ENCODE measurements at places on chromosomes 7 and 10.
A peak's percentile ranks its signal among the peaks of the same experiment; 100 is the strongest.

GRCh38 chr10:84179059-84179710 lies 5.6 kb downstream of the GPR15LG start:
- peak; percentile 69 for DNase-seq

DNA sequence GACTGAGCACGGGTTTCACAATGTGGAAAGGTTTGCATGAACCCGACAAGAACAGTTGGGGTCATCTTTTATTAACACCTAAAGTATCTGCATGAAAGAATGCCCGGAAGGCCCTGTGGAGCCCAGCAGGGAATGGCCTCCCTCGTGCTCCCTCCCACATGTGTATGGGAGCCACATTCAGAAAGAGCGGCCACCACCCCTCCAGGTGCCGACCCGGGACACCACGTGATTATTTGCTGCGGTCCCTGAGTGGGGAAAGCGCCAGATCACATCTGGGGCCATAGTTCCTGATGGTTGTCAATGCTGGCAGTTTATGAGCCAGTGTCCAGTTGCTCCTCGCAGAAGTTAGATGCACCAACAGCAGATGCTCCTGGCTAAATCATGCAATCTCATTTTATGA lies 571.4 kb downstream of the TCERG1L start:
- no peak for DNase-seq

DNA sequence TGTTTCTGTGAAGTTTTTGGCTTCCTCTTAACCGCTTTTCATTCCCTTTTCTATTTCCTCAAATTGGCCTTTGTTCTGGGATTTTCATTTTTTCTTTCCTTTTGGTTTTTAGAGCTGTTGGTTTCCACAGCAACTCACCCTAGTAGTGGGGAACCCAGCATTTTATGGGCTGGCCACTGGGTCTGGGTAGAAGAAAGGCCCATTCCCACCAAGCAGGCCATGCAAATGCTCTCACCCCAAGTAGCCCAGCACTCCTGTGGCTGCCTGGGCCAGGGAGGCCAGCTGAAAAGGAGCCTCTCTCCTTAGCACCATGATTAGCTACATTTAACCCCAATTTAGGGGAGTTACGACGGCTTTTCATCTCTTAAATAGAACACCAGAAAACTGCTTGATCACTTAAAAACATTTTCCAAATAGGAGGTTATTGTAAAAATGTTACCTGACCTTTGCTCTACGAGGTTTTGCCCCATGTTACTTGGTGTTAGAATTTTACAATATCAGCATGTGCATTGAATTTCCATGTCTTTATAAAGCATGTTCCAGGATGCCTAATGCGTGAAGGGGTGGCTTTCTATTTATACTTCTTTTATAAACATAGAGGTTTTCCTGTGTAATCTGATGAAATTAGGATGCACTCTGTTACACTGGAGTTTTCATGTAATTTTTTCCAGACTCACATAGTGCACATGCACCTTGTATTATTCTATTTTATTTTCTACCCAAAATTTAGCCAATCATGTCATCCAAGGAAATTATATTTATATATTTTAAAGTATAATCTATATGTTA lies 75.4 kb downstream of the FAM171A1 start:
- DNase-seq: no peak

DNA sequence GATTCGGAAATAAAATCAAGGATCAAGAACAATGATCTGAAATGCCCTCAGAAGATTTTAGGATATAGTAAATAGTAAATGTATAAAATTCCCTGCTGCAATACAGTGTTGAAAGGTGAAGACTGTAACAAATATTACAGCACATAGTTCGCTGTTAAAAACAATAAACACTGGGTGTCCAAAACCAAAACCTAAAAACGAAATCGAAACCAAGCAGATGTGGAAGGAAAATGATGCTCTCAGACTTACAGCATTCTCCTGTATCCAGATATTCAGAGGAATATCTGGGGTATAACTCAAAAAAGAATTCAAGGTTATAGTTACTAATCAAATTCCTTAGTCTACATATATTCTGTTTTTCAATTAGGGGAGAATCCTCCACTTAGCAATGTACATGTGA lies 708.1 kb upstream of the PCDH15 start:
- DNase-seq: no peak

DNA sequence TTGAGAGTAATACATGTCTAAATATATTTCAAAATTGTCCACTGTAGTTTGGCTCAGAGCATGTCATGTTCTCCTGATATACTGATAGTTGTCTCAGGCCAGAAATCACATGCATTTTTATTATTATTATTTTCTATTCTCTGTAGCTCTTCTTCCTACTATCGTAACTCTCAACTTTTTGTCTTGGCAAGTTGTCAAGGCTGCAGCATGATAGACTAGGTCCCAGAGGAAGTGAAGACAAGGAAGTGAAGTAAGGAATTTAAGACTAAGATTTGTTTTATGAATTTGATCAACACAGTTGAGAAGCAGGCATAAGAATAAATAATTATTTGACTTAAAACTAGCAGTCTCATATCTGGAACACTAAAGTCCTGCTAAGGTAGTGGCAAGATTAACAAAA lies 369.5 kb downstream of the ABCA13 start:
- DNase-seq: no peak

DNA sequence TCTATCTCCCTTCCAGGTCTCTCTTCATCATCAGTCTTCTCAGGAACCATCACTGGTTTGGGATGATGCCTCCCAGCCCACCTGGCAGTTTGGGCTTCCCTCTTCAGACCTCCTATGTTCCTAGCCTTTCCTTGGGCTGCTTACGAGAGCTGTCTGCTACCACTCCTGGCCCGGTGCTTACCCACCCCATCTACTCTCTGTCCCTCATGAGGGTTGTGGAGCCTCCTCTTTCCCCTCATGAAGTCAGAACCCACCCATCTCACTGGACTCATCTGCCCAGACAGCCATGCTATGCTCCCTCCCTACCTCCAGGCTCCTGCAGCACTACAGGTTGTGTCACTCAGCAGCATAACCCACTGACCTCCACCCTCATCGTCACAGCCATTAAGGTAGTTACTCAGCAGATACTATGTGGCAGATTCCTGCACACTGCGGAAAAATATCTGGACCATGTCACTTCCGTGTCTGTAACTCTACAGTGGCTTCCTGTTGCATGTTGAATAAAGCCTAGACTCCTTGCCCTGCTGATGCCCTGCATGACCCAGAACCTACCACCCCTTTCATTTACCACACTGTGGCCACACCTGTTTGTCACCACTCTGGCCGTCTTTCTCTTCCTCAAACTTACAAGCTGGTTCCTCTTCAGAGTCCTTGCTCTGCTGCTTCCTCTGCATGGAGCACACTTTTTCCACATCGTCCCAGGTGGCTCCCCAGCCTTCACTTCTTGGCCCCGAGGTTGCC lies 2.0 kb downstream of the DBNL start:
- no peak for DNase-seq

GRCh38 chr10:101229266-101230182 lies at the start of gene LBX1:
TSS of gene LBX1 (minus strand) at chr10:101229463. CDS start at chr10:101228815, 648 bp downstream.
- peak; percentile 31 for DNase-seq

DNA sequence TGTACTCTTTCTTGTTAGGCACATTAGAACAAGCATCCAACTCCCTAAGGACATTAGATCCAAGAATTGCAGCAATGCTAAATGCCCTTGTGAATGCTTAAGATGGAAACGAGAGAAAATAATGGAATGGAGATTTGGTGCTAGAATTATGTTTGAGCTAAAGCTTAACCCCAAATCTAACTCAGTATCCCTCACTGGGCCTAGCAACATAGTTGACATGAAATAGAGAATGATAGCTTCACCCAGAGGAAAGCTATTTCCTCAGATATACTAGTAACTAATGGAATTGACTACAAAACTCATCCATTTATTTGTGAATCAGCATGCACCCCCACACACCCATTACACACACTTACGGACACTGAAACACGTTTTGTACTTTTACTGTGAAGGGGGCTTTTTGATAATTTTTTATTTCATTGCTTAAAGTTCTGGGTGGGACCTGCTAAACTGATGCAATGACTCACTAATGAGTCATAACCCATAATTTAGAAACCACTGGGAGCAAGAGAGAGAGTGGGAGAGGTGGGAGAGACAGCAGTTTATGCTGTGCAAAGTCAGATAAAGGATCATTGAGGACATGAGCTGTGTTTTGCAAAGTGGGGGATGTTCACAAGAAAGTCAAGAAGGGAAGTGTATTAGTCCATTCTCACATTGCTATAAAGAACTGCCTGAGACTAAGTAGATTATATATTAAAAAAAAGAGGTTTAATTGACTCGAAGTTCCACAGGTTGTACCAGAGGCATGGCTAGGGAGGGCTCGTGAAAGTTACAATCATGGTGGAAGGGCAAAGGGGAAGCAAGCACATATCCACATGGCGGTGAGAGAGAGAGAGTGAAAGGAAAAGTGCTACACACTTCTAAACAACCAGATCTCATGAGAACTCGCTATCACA lies 382.7 kb downstream of the SFMBT2 start:
- DNase-seq: no peak

- DNase-seq: no peak
These were observed 29.2 kb upstream of the ZNRF2 start for GRCh38 chr7:30255064-30255769.

DNA sequence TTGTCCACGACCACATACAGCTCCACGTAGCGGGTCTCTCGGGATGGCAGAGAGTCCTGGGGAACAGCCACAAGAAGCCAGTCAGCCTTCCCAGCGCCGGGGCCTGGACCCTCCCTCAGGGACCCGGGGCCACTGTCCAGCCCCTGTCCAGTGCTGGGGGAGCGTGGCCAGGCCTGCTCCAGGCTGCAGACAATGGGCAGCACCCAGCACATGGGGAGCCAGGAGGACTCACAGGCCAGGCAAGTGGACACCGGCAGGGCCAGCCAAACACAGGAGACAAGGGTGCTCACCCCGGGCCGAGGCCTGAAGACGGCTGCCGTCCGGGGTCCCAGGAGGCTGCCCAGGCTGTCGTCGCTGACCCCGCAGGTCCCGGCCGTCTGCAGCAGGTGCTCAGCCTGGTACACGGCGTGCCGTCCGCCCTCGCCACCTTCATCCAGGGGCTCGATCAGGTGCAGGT lies 3.7 kb downstream of the ADAM8 start:
- no peak for DNase-seq

- DNase-seq: no peak
These were observed 425.0 kb downstream of the HTR7 start for GRCh38 chr10:90432866-90433265.

DNA sequence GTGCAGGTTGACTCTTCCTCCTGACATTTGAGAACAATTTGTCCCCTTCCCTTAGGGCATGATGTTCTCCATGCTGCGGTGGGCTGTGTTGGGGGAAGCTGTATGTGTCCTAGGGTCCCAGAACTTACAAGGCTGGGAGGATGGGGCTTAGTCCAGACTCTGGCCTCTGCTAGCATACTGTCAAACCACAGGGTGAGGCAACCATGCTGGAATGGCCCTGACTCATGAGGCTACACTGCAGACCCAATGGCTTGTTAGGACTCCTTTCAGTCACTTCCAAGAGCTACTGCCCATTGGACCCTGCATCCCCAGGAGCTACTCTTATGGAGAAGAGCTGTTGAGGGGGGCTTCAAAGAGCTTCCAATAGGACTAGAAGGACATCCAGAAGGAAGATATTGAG lies 20.1 kb upstream of the FAM170B start:
- DNase-seq: no peak

- DNase-seq: peak; percentile 99
These were observed 1227.6 kb downstream of the TYW1 start for GRCh38 chr7:68224041-68224741.

- DNase-seq: no peak
These were observed 2.4 kb downstream of the PMPCB start for GRCh38 chr7:103299660-103300059.

DNA sequence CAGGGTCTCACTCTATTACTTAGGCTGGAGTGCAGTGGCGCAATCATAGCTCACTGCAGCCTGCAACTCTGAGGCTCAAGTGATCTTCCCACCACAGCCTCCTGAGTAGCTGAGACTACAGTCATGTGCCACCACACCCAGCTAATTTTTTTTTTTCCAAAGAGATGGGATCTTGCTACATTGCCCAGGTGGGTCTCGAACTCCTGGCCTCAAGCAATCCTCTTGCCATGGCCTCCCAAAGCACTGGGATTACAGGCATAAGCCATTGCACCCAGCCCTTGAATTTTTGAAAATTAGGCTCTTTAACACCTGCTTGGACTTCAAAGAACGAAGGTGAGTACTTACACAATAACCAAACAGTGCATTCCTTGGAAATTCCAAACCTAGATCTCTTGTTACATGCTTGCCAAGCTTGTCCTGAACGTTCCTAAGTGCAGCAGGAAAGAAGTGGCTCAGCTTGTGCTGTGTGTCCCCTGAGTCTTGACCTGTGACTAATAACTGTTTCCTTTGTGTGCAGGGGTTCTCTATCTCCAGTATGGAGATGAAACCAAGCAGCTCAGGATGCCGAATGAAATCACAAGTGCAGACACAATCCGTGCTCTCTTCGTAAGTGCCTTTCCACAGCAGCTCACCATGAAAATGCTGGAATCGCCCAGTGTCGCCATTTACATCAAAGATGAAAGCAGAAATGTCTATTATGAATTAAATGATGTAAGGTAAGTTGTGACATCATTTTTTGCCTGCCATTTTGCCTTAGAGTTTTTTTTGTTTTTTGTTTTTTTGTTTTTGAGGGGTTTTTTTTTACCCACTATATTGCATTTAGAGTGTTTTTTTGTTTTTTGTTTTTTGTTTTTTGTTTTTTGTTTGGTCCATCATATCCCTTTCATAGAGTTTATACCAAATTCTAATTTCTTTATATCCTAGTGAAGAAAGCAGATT lies 223.8 kb downstream of the KIAA1217 start:
- DNase-seq: no peak

DNA sequence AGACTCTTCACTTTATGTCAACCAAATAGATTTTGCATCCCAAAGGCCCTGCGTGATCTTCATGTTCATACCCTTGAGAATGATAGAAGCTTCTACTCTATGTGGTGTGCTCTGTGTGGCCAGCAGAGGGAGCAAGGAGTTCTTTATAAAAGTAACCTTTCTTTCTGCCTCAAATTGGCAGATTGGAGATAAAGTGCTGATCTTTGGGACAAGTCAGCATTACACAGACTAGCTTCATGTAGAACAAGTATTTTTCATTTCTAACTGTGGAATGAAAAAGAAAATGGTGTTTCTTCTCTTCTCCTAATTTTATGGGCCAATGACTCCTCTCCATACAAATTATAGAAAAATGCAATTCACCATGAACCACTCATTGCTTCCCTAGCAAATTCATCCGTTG lies 1214.1 kb downstream of the SORCS1 start:
- peak; percentile 40 for DNase-seq

DNA sequence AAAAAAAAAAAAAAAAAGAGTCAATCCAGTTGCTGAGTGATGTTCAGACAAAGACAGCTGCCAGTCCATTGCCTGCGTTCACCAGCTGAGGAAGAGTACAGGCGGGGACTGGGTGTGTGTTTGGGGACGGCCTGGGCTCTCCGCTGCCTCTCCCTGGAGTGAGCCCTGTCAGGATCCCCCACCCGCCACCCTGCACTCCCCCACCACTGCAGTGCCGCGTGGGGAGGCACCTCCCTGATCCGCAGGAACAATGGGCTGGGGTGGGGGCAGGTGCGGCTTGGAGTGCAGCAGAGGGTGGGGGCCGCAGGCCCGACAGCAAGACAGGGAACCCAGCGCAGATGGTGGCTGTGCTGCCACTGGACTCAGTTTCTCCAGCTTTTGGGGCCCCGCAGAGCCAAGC lies 1.4 kb downstream of the HSPA12A start:
- no peak for DNase-seq

GRCh38 chr10:70381471-70382421 lies 679 bp downstream of the LRRC20 start:
- peak; percentile 67 for DNase-seq

All from NCI-H1105 treated with DMSO at 0.1 percent for 48 hours (cell line).